ENCODE measurements at places on chromosomes 6 and 20.

DNA sequence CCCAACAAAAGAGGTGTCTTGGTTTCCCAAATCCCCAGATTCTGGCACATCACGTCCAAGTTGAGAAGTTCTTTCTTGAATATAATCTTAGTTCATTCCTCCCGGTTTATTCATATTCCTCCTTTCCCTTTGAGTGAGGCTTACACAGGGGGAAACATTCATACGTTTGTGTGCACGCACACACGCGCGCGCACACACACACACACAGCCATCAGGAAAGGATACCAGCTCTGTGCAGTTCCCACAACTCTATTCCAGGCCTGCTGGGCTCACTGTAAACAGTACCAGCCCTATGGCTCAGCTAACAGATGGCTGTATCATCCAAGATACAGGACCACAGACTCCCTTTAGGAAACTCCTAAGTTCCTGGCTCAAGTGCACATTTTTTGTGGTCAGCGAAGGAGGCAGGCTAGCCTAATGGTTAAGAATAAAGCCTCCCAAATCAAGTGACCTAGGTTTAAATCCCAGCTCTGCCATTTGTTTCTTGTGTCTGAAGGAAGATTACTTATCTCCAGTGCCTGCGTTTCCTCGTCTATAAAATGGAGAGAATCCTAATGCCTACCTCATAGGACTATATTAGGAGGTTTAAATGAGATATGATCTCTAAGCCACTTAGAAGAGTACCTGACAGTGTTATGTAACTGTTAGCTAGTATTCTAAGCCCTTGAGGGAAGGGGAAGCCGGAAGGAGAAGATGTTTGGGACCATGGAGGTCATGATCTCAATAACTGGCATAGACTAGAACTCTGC is 3.7 kb upstream of the TAF8 start:
- DNase-seq: no peak

- DNase-seq: no peak
Observed at GRCh38 chr6:50762798-50763197, 49.5 kb downstream of the TFAP2D start.

- no peak for DNase-seq
Observed at GRCh38 chr20:51484141-51484815, 58.2 kb downstream of the NFATC2 start.

DNA sequence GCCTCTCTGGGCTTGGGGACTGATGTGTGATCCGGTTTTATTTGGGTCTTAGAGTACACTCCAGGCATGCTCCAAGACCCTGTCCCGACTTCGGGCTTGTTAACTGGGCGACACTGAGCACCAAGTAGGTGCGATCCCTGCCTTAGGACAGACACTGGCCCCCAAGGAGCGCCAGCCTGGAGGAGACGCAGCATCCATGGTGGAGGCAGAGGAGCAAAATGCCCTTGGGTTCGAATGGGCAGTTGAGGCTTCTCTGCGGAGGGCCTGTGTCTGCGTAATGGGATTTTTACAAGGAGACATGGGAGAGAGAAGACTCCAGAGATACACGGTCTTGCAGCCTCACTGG is 593 bp upstream of the LEMD2 start:
- DNase-seq: no peak

GRCh38 chr6:87756858-87757257 is 54.8 kb upstream of the AKIRIN2 start:
- DNase-seq: no peak

DNA sequence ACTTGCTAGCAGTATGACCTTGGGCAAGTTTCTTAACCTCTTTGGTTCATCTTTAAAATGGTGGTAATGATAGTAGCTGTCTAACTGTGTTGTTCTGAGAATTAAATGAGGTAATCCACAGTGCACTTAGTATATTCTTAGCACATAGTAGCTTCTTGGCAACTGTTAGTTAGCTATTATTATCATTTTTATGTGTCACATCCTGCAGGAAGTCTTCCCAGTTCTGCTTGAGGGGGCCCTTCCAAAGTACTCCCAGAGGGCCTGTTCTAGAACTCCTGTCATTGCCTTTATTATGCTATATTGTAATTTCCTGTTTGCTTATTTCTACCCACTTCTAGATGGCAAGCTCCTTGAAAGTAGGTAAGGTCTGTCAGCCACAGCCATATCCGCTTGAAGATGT is 30.6 kb downstream of the ANKS1A start:
- no peak for DNase-seq

- DNase-seq: no peak
Observed at GRCh38 chr20:37220731-37221130, 40.9 kb downstream of the GHRH start.

DNA sequence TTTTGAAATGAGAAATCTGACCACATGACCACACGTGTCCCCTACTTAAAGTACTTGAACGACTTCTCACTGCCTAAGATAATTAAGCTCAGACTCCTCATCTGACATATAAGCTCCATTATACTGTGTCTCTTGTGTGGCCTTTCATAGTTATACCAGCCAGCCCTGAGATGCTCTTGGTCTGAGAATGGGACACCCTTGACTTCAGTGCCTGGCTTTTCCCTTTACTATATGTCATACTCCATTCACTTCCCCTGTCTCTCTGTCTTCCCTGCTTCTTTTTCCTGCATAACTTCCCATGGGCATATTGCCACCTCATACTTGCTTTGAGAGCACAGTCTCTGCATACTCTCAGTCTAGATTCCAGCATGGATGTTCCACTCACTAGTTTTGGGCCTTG is 53.4 kb upstream of the TINAG start:
- no peak for DNase-seq

- no peak for DNase-seq
Observed at GRCh38 chr6:121823437-121823851, 388.0 kb downstream of the GJA1 start.

DNA sequence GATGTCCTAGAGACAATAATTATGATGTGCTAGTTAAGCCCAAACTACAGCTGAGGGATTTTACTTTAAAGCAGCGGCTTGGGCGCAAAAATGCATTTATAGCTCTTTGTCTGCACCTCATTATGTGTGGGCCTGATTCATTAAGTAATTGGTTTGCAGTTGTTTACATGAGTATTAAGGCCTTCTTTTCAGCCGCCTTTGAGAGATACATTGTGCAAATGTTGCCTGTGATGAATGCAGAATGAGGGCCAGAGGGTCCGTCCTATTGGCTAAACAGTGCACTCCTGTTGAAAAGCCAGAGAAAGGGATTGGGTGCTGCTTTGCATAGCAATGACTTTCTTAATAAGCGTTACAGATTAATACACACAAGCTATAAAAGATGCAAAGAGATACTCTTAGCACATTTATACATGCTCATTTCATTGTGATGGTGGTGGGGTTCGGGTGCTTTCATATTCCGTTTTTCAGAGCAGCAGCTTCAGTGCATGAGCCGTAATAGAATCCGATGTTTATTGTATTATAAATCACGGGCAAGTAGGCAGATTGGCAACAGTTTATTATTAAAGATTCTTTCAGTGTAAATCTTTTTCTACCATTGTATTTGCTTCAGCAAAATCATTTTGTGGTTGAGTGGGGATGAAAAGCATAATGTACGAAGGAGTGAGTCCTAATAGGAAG is 68.2 kb upstream of the XRN2 start:
- DNase-seq: peak; percentile 3

DNA sequence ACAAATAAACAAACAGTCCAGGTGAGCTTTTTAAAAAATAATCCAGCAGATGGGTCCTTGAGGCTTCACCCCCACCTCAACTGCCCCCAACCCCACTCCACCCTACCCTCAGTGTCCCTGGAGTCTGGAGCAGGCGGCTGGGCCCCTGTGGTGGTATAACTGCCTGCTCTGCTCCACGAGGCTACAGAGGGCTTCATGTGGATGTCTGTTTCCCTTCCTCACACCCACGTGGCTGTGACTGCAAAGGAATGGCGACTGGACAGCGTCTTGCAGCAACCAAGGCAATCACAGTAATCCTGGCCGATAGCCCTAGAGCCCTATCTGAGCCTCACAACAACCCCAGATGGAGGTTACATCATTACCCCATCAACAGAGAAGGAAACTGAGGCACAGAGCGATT is 76.5 kb downstream of the SLC2A10 start:
- no peak for DNase-seq

DNA sequence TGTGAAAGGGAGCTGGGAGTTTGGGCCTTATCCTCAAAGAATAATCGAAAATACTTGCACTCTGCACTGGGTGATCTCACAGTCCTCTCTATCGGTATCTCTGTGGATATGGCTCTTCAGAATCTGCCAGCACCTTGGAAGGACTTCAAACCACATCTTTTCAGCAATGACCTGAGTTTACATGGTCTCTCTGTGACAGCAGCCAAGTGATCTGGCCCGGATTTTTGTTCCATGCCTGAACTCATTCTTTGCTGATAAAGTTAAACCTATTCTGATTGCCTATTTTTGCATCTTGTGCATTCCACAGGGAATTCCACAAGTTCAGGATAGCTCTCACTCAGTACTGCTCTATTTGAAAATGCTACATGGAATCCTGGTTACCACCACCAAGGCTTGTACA is 98.9 kb downstream of the HDGFL1 start:
- DNase-seq: no peak

DNA sequence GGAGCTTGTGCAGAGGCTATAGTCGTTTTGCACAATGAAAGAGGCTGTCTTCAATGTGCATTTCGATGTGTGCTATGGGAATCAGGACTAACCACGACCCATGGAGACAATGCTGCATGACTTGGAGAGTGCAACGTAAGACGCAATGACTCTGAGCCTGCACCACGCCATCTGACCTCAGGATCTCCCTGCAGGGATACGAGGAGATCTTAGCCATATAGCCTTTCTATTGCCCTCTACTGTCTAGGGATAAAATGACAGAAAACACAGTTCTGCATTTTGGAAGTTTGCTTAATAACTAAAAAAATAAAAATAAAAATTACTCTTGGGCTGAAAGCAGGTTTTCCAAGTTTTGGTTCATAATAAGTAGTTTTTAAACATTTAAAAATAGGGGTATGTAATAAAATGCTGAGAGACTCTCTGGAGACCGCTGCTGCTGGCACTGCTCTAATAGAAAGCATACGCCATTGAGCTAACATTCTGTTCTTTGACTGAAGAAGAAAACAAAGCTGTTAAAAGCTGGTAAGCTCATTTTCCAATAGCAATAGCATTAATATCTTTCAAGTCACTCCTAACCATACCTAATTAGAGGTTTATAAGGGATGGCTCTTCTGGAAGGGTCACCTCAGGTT is 87.2 kb downstream of the PDE7B start:
- DNase-seq: no peak

DNA sequence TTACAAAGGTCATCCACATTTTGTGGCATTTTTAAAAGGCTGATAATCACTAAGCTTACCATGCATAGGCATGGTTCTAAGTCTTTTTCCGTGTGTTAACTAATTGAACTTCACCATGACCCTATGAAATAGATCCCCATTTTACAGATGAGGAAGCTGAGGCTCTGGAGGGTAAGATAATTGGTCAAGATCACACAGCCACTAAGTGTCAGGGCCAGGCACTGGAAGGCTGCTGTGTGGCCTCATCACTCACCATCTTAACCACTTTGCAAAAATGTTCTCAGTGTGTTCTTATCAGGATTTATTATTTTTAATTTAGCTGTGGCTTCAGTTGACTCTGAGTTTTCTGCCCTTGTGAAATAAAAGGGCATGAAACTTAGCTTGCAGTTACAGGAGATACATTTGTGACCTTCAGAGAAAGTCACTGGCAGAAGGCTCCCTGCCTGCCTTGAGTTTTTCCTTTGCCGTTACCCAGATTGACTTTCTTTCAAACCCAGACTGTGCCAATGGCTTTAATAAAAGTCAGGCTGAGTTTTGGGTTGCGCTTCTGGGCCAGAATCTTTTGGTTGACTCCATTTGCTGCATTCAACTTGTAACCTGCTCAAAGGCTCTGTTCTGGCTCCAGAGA is 82.0 kb downstream of the EZR start:
- no peak for DNase-seq

GRCh38 chr6:105873799-105874198 is 212.3 kb upstream of the PRDM1 start:
- DNase-seq: no peak

GRCh38 chr6:15968519-15968918 is 160.4 kb upstream of the MYLIP start:
- DNase-seq: no peak

- DNase-seq: no peak
Observed at GRCh38 chr6:96826865-96827264, 10.4 kb downstream of the GPR63 start.

DNA sequence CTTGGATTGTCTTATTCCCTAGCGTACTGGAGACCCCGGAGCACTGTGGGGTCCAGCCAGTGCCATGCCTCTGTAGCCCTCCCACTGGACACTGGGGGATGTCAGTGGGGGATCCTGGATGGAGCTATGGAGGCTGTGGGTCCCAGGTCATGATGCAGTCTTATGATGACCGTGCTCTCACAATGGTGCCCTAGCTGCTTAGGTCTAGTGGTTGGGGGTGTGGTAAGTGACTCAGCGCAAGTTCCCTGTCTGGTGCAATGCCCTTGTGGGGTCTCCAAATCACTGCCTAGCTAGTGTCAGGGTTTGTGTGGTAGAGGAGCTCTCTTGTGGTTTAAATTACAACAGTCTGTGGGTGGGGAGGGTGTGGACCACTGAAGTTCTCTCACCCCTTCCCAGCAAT is 135.4 kb downstream of the CDC5L start:
- no peak for DNase-seq

DNA sequence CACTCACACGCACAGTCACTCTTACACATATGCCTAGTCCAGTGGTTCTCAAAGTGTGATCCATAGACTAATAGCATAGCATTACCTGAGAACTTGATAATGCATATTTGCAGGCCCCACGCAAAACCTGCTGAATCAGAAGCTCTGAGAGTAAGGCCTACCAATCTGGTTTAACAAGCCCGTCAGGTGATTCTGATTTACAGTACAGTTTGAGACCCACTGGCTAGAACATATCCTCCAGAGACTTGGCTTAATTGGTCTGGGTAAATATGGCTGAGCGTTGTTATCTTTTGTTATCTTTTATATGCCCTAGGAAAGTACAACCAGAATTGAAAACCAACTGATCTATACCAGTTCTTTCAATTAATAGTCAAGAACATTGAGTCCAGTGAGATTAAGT is 9.6 kb downstream of the TSPYL4 start:
- no peak for DNase-seq

DNA sequence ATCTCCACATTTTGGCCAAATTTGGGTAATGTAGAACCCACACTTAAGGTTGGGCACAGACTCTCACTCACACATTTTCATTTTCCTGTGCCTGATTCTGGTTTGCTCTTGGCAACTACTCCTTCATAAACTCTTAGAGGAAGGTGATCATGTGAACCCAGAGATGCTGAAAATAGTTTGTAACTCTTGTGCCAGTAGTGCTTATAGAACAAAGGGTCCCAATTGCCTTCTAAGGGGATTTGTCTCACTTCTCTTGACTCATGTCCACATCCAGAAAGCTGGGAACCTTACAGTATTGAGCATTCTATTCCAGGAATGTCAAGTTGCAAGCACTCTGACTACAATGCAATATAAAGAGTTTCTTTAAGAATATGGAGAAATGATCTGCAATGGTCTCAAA is 62.0 kb upstream of the TASP1 start:
- DNase-seq: no peak

DNA sequence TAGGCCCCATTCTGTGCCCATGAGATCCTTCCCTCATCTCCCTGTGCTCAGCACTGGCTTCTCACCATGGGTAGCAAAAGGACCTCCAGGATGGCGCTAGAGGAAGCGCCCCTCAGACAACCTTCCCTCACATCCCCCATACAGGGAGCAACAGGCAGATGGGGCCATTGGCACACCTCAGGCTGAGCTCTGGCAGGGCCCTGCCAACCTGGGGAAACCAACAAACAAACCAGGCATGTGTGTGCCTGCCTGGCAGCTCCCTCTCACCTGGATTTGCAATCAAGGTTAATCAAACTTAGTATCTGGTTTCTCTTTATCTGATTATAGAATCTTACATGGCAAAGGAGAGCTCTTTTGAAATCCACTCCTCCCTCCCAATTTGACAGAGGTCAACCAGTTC is 134.9 kb downstream of the SLC23A2 start:
- DNase-seq: no peak

Data from NCI-H1048 (cell line).